ENCODE measurements at places on chromosomes 4 and X.

GRCh38 chr4:88107406-88108107, 50.9 kb downstream of the ABCG2 start:
- no peak for DNase-seq

GRCh38 chr4:25847329-25847728, 15.5 kb downstream of the SEL1L3 start:
- no peak for DNase-seq

- no peak for DNase-seq
Measured at GRCh38 chr4:26522478-26522877, 32.2 kb upstream of the CCKAR start.

- DNase-seq: no peak
Measured at GRCh38 chr4:147943159-147943638, 211.3 kb downstream of the ARHGAP10 start.

DNA sequence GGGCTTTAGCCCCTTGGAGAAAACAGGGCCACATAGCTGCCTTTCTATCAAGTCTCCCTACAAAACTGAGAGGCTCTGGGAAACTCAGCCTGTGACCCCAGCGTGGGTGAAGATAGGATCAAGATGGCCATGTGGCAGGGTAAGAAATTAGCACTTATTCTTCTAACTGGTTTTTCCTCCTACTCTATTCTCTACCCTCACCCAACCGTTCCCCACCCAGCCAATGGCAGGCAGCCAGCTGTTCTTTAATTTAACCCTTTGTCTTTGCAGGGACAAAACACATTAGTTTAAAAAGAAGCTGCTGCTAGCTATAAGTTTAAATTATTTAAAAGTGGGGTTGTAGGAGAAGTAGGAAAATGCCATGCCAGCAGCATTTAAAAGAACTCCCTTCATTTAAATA, 2.8 kb downstream of the CLCN5 start:
- no peak for DNase-seq
